ENCODE measurements at places on chromosomes 3 and 15.

DNA sequence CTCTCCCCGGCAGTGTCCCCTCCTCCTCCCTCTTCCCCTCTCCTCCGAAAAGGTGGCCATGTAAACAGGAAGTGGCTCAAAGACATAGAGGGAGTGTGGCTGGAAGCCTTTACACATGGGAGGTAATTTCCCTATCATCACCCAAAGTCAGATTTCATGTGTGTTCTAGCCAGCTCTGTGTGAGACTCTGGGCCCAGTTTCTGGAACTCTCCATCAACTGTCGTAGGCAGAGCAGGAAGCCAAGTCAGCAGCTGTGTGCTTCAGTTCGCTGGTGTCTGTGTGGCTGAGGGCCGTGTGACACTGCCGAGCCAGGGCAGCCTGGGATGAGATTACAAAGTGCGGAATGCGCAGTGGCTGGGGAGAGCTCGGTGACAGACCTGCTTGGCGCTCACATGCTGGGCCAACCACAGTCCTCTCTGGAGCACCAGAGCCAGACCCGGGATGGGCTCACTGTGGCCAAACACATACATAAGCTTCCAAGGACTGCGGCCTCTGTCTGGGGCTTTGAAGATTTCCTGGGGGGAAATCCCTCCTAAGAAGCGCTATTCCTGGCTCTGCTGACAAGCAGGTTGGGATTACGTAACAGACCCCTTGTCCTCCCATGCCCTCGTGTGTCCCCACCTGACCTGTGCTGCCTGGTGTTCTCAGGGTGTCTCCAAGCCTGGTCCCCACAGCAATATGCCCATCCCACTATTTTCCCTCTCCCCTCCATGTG lies 50.7 kb downstream of the UMPS start:
- peak; percentile 60 for DNase-seq

DNA sequence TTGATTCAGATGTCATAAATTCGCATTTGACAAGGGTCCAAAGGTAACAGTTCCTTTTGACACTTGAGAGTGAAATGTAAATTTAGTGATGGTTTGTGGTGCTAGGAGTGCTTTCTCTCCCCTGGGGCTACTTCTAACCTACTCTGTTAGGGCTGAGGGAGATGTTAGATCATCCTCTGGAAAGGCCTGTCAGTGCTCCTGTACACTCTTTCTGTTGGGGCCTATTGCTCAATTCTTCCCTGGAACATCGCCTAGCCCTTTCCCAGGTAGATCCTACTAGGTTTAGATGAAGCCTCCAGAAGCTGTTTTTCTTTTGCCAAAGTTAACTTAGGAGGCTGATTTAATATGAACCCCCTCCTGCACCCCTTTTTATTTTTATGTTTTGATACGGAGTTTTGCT lies 1.4 kb downstream of the PCCB start:
- DNase-seq = no peak

- no peak for DNase-seq
Observed at GRCh38 chr3:156551746-156552145, 3.2 kb downstream of the SSR3 start.

- DNase-seq = peak; percentile 33
Observed at GRCh38 chr3:72274493-72275330, 489.8 kb upstream of the PROK2 start.

DNA sequence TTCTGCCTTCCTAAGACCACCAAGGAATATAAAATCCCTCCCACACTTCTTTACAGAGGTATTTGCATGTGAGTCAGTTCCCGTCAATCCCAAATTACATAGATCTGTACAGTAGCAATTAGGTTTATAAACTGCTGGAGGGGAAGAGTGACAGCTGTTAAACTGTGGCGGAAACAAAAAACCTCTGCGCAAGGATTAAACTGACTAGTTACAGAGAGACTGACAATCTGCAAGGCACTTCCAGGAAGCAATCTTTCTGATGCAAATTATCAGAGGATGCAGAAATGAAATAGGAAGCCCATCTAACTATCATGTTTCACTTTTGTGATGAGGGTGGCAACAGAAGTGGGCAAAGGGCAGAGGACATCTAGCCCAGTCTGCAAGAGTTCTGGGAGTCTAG lies 150.4 kb downstream of the RTP4 start:
- no peak for DNase-seq

DNA sequence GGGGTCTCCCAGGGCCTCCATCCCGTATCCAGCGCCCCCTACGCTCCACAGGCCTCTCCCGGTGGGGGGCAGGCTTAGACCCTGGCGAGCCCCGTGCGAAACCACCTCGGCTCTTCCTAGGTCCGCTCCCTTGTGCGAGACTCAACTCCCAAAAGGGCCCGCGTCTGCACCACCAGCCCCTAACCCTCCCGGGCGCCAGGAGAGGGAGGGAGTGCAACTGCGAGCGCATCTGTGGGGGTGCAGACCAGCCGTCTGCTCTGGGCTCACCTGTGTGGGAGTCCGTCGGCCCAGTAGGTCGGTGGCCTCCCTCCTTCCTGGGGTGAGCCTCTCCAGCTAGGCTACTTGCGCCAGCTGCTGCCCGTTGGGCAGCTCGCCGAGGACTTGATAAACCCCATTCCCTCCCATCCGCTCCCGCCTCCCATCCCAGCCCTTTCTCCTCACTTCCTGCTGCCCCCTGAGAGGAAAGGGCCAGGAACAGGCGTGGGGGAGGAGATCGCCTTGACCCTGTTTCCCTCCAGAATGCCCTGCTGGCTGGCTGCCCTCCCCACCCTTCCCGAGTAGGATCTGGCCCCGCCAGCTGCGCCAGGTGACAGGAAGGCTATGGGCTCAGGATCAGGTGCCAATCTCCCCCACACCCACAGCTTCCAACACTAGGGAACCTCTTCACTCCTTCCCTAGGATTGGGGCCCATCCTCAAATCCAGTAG lies at the start of gene HYAL2:
Gene HYAL2 (minus strand): TSS at position 360 of the 706 bp plus-strand sequence. CDS start 2,256 bp downstream, outside the sequence.
- no peak for DNase-seq

DNA sequence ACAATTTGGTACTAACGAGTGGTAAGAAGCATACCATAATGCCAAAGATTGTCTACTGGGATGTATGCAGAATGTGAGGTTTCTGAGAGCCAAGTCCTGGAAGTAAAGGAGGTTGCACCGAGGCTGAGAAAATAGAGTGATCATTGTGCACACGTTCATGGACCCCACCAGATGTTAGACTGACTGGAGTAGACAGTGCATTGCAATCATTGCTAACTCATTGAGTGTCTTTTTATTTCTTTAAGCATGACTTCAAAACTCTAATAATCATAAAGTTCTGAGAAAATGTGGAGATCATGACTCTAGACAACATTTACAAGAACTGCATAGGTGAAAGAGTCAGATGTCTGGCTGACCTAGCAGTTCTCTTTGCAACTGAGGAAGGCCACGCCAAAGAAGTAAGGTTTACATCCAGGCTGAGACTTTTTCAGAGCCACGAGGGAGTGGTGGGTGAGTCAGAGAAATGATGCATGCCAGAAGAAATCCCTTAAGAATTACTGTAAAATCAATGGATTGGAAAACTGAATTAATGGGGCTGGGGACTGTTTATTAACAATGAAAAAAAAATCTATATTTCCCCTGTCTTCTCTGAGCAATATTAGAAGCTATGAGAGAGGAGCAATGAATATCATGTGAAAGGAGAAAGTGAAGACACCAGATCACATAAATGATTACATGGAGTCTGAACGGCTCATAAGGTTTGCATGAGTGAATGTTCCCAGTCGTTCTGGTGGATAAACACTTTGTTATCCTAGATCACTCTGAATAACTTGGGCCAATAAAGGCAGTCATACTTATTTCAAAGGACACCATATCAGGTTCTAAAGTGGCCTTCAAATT lies 76.0 kb upstream of the SLC25A26 start:
- DNase-seq = no peak

DNA sequence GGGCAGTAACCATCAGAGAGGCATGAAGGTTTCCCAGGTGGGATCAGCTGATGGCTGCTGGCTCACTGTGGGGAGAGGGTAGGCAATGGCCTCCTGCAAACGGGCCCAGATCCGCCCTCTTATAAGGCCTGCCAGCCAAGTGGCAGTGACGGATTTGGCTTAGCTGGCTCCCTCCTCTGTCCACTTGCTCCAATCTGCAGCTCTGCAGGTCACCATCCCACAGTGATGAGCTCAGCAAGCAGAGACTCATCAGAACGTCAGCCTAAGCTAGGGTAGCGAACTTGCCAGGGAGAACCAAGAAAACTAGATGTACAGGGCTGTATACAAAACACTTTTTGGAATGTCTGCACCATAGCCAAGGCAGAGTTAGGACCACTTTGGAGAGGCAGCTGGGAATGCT lies 62.8 kb upstream of the DCLK3 start:
- no peak for DNase-seq

DNA sequence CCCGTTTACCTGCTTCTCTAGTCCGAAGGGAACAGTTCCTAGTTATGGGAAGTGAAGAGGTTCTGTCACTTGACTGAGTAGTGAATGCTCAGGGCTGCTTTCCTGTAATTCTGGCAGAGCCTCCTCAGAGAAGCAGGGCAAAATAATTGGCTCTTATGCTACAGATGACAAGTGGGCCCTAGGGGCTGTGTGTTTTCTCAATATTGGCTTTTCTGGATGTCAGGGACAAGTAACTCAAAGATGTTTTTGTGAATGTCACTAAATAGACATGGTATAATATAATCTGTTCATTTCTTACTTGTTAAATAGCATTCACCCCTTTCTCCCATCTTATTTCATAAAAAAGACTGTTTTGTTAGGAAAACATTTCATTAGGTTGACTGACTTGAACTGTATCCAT lies 40.1 kb downstream of the SGO1 start:
- DNase-seq = no peak

DNA sequence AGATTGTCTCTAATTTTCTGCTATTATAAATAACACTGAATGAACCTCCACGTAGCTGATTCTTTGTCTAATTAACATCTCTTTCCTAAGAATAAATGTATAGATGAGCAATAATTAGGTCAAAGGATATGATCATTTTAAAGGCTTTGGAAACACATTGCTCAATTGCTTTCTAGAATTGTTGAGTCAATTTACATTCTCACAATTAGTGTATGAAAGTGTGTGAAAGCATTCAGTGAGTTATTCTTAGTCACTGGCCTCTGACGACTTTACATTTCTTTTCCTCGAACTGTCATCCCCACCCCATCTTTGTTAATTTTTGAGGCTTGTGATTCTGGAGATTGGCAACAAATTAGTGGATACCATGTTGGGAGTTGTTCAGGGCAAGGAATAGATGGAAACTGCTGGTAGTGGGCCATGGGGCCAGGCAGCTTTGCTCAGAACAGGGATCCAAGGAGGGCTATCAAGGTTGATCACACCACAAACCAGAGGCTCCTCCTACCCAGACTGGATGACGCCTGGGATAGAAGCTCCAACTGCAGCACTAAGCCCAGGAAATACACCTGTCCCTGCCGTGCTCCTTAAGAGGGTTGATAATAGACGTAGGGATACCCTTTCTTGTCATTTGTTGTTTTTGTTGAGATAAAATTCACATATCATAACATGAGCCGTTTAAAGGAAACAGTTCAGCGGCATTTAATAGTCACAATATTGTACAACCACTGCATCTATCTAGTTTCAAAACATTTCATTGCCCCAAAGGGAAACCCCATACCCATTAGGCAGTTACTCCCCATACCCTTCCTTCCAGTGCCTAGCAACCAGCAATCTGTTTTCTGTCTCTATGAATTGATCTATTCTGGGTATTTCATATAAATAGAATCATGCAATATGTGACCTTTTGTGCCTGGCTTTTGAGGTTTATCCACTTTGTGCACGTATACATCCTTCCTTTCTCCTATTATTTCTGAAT lies 27.9 kb downstream of the EIF1B start:
- no peak for DNase-seq

DNA sequence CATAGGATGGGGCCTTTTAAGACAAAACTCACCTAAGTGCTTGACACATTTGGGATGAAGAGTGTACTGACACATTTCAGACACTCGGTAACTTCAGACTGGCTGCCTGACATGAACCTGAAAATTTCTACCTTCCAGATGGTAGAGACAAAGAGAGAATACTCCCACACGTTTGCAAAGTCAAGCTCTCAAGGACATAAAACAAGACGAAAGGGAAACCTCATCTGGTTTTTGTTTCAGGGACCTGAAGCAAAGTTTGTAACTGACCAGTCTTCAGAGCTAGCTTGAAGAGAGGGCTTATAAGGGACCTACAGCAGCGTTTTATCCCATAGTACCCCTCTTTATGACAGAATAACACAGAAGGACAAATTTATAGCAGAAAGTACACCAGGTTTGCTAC lies 41.9 kb downstream of the ZNF621 start:
- no peak for DNase-seq

GRCh38 chr3:156586905-156587759 lies 32.2 kb upstream of the SSR3 start:
- no peak for DNase-seq

- no peak for DNase-seq
Observed at GRCh38 chr3:39192490-39193092, at the start of gene XIRP1. TSS of gene XIRP1 (minus strand) at chr3:39192595. CDS start at chr3:39189445, 3,150 bp downstream.

DNA sequence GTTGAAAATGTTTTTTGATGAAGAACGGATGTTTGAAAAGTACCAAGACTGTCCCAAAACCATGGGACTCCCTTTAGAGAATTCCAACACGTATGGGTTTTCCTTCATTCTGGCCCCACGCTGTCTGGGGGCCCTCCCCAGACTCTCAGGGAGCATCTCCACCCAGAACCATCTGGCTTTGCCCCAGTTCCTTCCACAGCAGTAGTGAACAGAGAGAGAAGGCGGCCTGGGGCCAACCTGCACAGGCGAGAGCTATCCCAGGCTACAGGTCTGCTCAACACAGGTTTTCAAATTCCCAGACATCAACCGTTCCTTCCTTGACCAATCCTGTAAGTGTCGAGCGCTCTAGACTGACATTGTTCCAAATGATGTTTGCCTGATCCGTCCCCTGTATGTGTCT lies 92.5 kb upstream of the SNRPA1 start:
- DNase-seq = no peak

DNA sequence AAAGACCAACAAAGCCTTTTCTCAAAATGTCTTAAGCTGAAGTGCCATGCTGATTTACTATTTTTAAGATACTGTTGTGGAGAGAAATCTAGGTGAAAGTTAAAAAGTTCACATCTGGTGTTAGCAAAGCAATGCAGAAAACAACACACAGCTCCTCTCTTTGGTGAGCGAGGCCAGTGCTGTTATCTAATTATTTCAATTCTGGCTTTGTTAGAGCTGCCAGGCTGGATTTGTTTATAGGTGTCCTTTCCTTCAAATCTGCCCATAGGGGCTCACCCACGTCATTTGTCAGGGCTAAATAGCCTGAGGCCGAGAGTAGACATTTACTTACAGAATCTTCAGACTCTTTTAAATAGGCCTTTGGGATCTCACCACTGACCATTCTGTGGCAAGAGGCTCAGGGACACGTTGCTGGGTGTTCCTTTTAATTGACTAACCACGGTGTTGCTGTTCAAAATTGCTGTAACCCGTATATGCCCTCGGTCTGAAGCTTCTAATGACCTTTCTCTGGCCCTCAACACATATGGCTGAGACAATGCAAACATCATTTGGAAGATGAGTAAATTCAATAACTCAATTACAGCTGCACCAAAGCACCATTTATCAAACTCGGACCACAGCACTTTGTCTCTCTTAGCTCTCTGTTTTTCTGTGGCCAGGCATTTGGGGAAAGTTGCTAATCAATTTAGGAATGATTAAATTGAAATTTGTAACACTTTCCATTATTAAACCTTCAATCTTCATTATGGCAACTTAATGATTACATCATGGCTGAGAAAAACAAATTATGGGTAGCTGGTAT lies 152.6 kb downstream of the PDZRN3 start:
- no peak for DNase-seq

All from tibial nerve (tissue), 4 donors.